ENCODE measurements at places on chromosomes 7 and 10.

- no peak for DNase-seq
Measured at GRCh38 chr10:9437131-9437530, 1382.6 kb downstream of the GATA3 start.

DNA sequence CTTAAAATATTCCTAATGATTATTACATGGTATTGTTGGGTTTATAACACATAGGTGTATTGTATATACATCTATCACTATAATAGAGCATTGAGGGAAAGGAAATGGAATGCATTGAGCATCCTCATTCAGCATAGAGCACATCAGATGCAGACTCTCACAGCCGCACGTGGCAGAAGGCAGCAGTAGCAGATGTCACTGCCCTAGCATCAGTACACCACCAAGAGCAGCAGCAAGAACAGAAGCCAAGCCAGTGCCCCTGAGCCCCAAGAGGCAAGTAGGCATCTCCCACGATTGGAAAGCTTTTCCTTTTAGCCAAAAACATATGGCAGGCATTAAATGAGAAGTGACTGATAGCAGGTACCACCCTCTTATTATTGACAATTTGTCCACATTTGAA is 510.0 kb downstream of the TNS3 start:
- DNase-seq = no peak

GRCh38 chr10:121308020-121308419 is 290.2 kb downstream of the FGFR2 start:
- DNase-seq = no peak

DNA sequence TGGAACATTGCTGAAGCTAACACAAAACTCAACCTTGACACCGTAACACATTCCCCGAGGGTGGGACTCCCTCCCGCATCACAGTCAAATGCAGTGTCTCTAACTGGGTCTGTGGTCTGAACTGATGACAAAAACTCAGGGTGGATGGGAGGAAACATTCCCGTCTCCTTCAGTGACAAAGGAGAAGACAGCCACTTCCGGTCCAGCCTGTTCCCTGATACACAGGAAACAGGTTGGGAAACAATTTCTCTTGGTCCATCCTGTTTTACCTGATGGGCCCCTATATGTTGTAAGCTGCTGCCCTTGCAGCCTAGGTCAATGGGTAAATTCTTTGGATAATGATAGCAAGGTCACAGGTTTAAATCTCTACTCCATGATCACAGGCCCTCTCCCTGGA is 20.4 kb downstream of the SLC13A4 start:
- DNase-seq = no peak

DNA sequence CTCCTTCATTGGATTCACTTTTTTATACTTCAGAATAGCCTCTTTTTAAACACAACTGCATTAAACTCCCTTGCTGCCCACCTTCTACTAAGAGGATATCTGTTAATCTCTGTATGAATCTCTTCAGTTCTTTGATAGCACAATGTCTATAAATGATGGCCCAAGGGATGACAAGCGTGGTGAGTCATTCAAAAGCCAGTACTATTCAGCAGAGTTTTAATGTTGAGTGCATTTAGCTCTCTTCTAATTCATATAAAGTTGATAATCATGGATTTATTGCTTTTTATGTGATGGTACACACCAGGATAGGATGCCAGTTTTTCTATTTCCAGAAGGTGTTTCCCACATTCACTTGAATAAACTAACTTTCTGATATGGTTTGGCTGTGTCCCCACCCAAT is 57.4 kb upstream of the HECTD2 start:
- no peak for DNase-seq

DNA sequence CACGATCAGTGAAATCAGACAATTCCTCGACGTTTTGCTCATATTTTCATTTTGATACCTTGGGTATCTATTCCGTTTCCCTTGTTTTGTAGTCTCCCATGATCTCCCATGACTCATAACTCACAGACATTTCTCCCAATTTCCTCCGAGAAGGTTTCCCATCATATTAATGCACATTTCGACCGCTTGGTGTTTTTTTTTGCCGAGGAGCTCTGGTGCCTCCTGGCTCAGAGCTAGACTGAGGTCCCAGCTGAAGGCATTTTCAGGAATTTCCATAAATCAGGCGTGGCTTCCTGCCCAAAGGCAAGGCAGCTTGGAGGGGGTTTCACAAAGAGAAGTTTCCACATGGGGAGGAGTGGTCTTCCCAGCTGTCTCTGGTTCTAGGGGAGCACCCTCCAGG is 148.2 kb upstream of the TNS3 start:
- no peak for DNase-seq

DNA sequence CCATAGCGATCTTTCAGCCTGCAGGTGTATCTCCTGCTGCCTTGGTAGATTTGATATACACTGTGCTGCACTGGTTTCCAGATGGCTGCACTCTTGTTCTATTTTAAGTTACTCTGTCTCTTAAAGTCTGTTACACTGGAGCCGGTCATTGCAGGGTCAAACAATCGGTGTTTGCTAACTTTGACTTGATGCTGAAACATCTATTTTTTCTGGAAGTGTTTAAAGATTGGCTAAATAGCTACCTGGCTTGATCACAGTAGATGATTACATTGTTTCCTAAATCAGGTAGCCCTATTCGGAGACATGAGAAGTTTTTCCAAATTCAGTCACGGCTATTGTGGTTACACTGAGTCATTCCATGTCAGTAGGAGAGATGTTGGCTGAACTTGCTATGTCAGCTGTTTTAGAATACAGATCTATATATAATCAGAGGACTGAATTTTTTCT is 574.8 kb downstream of the ETV1 start:
- no peak for DNase-seq

- no peak for DNase-seq
Measured at GRCh38 chr7:107998660-107999480, 4.1 kb downstream of the LAMB1 start.
